Suppressor macrophage treated with lipopolysaccharide for 4 hours (primary cell): ENCODE measurements at places on chromosomes 2 and 18.
A peak's percentile ranks its signal among the peaks of the same experiment; 100 is the strongest.

DNA sequence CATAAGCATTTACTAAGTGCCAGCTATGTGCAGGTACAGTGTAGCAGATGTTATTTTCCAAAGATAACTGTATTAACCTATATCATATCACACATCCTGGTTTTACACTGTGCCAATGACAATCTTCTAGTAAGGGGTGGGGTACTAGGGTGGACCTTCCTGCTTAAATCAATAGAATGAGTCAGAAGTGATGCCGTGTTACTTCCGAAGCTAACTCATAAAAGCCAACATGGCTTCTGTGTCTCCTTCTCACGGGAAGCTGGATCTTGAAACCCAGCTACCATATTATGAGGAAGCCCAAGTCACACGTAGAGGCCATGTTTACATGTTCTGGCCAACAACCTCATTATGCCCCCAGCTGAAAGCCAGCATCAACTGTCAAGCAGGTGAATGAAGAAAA is 59.1 kb downstream of the MRPL33 start:
- DNase-seq: no peak

DNA sequence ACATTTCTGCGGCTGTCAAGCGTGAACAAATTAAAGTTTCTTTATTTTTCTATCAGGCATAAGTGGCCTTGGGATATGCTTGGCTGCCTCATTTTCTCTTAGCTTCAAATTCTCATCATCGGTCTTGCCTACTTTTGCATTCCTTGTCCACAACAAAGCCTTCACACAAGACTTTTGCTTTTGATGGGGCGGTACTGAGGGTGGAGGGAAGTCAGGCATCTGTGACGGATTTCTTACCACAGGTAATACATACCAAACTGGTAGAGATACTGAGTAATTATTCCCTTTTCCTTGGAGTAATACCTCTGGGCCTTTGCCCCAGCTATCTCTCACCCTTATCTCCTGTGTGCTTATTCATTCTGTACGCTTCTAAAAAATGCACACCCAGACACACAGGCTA is 468.3 kb upstream of the RGPD4 start:
- DNase-seq: no peak

DNA sequence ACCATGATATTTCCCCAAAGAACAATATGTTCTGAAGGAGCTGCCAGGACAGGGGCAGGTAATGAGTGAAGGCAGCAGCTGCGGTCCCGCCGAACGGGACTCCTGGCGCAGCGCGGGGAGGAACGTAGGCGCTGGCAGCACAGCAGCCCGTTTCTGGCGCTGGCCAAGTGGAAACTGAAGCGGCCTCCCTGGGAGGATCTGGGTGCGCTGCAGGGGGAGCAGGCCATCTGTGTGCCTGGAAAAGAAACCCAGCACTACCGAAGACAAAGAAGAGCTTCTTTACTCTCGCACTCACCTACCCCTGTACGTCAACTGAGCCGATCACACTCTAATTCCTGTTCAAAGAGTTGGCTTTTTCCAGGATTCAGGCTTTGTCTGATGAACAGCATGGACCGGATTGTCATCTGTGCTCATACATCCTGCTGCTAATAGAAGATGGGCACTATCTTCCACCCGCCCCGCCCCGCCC is 11.8 kb downstream of the G6PC2 start:
- DNase-seq: no peak

- DNase-seq: no peak
Measured at GRCh38 chr2:209570194-209570593, 146.3 kb downstream of the MAP2 start.

- DNase-seq: peak; percentile 59
Measured at GRCh38 chr18:11387880-11388279, 221.5 kb upstream of the SLC35G4 start.

DNA sequence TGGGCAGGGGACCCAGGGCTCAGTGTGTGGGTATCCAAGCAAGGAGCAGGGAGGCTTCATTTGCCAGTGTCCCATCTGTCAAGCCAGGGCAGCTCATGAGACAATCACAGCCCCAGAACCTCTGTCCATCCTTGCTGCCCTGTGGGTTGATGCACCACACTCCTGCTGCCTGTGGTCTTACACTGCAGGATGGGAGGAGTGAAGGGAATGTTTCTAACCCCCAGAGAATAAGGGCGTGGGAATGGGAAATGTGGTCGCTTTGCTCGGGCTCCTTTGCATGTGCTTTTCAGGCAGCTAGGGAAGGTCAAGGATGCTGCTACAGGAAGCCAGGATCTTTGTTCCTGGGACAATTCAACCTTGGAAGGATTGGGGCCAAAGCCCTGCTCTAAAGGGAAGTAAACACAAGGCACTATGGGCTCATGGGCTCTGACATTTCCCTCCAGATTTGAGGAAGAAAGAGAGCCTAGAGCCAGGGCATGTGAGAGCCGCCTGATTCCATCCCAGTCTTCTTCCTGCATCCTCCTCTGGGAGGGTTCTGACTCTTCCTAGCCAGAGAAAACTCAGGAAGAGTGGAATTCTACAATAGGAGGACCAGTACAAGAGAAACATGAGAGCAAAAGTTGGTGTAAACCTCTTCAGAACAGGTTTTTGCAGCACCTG is 18.8 kb upstream of the MAP3K20 start:
- DNase-seq: peak; percentile 49

DNA sequence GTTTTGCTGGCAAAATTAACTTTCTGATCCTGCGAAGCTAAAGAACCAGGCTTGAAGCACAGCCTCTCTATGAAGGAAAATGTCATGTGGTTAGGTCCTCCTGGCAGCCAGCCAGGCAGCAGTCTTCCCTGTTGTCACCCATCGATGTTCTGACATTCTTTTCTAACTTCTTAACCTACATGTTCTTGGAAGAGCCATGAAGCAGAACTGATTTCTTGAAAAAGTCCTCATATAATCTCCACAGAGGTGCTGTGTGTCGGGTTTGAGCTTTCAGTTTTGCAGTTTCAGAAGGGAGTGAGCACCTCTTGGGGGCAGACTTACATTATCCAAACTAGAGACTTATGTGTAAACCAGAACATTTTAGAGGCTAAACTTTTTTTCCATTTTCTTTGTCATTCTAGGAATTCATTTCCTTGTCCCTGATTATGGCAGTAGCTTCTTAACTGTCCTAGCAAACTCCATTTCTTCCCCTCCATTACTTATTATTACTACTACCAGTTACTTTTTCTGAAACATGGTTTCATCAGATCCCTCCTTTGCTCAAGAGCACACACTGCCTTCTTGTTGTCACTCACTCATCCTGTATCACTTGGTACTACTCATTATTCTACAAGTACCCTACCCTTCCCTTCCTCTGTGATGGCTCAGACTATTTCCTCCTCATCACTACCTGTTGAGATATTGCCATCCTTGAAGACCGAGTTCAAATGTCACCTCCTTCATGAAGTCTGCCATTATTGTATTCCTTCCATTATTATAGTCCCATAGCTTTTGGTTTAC is 31.1 kb downstream of the DOK1 start:
- no peak for DNase-seq

DNA sequence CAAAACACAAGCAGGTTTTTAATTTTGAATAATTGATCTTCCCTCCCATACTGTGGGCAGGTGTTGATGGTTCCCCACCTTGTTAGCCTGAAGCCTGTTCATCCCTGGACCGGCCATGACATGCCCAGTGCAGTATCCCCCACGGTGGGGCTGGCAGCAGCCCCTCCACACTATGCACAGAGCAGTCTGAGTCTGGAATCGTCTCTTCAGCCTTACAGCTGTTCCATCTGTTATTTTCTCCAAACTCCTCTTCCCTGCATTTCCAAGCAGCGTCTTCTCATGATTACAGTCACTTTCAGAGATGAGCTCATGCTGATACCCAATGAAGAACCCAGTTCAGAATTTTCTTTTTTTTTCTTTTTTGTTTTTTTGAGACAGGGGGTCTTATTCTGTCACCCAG is 68.2 kb downstream of the ADI1 start:
- no peak for DNase-seq

GRCh38 chr2:119749477-119750012 is 10.2 kb upstream of the PTPN4 start:
- DNase-seq: no peak

- no peak for DNase-seq
Measured at GRCh38 chr2:12805033-12805432, 88.3 kb downstream of the TRIB2 start.

GRCh38 chr2:175005733-175006264 is 618 bp upstream of the CHN1 start:
- DNase-seq: no peak

DNA sequence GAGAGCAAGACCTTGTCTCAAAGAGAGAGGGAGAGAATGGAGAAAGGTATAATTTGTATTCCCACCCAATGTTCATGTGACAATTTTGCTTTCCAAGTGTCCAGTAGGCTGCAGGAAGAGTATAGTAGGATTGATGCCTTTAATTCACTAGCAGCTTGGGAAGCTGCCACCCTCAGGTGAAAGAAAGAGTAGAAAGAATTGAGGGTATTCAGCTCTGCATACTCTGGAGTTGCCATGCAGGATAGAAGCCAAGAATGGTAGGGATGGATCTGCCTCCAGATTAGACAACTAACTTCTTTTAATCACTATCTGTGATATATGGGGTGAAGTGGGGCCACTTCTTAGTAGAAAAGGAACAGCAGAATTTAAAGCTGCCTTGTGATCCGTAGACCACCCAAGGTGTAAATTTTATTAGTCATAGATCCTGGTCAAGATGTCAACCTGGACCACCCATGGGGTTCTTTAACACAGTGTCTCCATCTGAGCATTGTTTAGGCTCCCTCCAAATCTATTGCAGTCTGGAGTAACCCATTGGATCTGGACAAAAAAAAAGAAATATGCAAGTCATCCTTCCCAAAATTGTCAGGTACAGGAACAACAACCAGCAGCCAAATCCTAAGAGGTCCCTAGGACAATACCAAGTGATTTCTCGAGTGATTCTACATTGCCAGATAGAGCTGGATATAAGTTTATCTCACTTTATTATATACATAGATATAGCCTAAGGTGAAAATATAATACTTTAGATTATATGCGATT is 33.1 kb upstream of the DTNA start:
- no peak for DNase-seq

GRCh38 chr18:13375302-13376255 is 157.0 kb downstream of the LDLRAD4 start:
- peak; percentile 93 for DNase-seq

GRCh38 chr2:20618468-20618885 is 32.4 kb downstream of the HS1BP3 start:
- DNase-seq: peak; percentile 63

- no peak for DNase-seq
Measured at GRCh38 chr2:176818076-176818475, 394.5 kb upstream of the HNRNPA3 start.

DNA sequence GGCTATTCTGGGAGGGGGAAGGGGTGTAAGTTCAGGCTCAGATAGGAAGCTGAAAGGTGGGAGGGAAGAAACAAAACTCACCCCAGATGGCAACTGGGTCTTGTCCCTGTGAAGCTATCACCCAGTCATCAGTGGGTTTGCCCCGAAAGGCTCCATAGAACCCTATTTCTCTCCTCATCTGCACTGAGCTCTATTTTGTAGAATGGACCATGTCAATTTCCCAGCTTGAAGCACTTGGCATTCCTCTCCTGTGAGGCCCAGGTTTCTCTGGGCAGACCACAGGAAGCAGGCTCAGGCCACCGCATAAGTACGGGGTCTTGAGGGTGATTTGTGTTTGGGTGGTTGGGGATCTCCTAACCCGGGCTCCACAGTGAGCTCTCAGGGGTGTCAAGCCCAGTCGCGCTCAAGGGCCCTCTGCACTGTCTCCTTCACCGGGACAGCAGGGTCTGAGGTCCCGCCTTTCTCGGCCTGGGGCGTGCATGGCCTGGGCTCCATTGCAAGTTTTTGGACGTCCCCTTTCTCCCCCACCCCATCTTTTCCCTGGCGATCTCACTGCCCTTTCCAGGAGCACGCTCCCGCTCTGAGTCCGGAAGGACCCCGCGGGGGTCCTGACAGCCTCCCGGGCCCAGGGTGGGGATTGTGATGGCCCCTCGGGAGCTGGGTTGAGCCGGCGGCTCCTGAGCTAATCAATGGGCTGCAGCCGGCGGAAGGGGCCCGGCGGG is 27.3 kb upstream of the NOTO start:
- DNase-seq: no peak

DNA sequence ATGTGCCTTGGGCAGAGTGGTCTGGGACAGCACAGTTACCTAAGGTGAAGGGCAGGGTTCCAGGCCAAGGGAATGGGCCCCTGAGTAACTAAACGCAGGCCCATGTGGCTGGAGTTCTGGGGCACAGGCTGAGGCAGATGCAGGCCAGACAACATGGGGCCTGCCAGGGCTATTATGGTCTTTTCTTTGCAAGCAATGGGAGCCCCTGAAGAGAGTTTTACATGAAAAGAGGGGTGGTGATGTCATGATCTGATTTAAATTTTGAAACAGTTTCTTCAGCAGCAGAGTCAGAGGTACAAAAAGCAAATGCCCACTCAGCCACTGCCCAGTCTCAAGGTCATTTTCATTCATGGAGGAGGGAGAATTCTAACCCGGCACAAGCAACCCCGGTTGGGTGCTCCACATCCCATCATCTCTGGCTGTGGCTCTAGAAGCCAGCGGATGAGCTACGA is 5.6 kb downstream of the CHST10 start:
- no peak for DNase-seq

DNA sequence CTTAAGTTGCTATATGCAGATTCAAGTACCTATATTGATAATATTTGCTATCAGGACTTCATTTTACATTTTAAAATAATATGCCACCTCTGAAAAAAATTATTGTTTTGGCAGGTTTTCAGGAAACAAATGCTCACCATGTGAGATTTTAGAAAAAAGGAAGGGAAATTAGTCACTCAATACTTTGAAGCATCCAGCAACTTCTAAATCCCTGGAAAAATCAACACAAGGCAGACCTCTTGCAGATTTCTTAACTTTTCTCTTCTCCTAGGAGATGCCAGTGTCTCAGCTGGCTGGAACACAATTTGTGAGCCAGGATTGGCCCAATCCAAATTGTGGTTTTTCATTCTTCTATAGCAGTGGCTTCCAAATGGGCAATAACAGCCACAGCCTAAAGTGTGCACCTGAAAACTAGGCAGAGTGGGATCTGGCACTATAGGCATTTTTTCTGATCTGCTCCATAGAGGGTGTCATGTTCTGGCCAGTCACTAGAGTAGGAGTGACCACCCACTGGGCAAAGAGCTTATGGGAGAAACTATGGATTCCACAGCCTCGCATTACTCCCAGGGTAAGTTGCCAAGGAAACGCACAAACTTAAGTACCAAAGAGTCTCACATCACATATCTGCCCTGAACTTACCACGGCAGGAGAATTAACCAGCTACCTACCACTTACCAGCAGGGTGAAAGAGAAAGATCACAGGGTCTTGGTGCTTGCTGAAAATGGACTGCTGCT is 28.1 kb upstream of the THOC1 start:
- no peak for DNase-seq

GRCh38 chr18:35731701-35732100 is 150.2 kb downstream of the GALNT1 start:
- peak; percentile 76 for DNase-seq

DNA sequence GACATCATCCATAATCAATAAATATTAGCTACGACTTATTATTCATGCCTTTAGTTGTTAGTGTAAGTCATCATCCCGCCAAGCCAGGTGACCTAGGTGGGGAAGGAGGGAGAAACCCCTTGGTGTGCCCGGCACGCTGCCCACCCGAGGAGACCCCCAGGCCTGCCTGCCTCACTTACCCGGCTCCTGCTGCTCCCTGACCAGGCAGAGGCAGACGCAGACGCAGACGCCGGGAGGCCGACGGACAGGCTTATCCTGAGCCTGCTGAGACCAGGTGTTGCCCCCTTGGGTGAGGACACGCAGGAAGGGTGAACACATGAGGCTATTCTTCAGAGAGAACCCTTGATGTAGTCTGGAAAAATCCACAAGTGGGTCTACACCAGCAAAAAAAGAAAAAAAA is 401.8 kb downstream of the GALR1 start:
- DNase-seq: no peak
